ENCODE measurements at places on chromosomes 1 and 21.

DNA sequence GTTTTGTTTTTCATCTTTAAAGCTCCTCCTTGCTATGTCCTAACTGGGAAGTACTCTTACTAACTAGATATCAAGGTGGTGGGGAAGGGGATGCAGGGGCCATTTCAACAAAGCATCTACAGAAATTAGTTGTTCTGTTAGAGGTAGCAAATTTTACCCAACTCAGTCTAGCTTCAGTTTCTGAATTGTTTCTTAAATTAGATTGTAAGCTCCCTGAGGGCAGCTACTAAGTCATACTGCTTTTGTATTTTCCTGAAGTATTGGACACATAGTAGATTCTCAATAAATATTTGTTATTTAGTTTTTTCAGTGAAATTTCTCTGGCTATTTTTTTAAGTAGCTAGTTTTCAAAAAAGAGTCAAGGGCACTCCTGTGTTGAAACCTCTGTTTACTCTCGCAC is 1.8 kb downstream of the UBAP2L start:
- DNase-seq, result no peak

DNA sequence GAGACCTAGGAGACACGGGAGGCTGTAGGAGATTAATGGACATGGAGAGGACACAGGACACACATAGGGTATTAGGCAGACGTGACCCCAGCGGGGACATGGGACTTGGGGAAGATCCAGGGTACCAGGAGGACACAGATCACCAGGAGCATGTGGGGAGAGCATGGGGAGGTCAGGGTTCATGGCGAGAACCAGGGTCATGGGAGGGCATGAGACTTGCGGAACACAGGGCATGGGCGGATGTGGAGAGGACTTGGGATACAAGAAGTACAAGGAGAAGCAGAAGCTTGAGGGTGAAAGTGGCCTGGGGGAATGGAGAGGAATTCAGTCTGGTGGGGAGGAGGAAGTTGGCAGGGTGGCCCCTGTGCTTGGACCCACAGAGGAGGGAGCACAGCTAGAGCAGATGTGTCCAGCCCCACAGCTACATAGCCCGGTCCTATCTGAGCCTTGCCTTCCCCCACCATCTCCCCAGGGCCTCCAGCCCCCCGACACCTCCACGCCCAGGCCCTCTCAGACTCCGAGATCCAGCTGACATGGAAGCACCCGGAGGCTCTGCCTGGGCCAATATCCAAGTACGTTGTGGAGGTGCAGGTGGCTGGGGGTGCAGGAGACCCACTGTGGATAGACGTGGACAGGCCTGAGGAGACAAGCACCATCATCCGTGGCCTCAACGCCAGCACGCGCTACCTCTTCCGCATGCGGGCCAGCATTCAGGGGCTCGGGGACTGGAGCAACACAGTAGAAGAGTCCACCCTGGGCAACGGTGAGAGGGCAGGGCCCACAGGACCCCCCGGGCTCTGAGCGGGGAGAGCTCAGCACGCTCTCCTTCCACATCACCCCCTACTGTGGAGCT is 12.1 kb downstream of the TIE1 start:
- DNase-seq, result no peak

- DNase-seq, result no peak
These were observed 1.4 kb downstream of the VPS13D start for GRCh38 chr1:12231276-12231595.

- DNase-seq, result no peak
These were observed 124.7 kb downstream of the CASZ1 start for GRCh38 chr1:10671622-10672342.

DNA sequence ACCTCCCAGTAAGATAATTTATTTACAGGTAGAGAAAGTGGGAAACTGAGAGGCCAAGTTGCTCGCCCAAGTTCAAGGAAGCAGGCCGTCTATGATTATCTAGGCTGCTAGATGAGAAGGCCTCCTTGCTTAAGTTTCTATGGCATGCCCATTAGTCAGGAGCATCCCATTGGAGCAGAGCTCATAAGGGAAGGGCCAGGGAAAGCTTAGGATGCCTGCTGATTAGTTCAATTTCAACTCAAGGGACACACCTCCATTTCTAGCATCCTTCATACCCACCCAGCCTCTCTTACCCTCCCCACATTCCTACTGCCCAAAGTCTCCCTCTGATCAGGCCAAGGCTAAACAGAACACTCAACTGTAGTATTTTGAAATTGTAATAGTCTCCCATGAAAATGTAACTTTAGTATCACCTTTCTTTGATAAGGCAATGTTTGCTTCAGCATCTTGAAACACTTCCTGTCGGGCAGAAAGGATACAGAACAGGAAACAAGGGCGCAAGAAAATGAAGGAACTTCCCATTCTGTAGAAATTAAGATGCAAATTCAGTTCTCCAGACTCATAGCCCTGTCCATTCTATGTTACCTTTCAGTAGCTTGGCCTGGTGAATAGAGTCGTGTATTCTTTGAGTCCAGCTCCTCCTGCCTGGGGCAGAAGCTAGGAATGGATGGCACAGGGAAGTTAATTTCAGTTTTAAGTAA is 46.3 kb upstream of the TARBP1 start:
- DNase-seq, result no peak

DNA sequence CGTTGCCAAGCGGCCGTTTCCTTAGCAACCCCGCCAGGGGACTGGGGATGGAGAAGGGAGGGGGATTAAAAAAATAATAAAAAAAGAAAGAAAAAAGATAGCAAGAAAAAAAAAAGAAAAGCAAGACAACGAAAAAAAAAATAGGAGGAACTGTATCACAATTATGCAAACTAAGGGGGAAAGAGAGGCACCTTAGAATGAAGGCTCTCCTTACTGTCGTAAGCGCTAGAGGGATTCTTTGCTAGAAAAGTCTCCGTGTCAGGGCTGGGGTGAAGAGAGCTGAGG is 625 bp upstream of the NEGR1 start:
- no peak for DNase-seq

- DNase-seq, result no peak
These were observed 86.2 kb downstream of the ZP4 start for GRCh38 chr1:237804516-237804915.

DNA sequence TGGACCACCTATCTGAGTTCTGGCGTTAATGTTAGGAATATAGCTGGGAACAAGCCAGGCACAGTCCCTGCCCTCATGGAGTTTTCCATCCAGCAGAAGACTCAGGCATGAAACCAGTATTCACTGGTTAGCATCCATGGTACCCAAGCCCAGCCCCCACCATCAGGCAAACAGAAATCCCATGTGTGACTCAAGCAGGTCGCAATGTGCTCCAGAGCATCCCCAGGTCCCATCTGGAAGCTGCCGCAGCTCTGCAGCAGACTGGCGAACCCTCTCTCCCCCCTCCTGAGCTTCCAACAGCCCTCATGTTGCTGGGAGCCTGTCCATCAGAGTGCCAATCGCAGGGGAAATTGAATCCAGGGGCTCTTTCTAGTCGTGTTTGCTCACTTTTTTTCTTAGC is 174.2 kb downstream of the RRAGC start:
- DNase-seq, result no peak

DNA sequence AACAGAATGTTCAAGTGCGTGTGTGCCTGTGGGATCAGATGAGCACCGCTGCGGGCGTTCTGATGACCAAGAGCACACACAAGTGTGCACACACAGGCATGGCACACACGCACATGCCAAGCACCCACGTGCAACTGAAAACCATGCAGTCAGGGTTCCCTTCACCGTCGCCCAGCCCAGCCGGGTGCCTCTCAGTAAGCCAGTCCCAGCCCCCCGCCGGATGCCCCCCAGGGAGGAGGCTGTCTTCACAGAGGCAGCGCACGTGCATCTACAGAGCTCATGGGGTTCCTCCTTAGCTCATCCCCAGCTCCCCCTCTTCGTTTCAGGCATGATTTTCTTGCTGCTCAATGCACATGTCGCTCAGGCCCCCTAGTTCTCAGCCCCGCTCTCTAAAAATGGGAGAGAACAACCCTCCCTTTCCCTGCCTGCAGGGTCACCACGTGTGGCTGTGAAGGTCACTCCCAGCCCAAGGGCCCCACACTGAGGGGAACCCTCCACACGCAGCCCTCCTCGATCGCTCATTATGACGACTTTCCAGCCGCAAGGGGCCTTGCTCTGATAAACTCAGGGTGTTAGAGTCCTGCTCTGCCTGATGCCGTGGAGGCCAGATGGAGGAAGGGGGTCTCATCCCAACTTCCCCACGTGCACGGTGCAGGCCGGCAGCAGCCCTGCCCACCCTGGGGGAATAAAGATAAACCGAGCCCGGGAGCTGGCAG is 30.4 kb upstream of the ARHGEF16 start:
- no peak for DNase-seq
